ENCODE measurements at places on chromosomes 3 and 15.

- DNase-seq = no peak
Measured at GRCh38 chr3:188319569-188319968, 165.6 kb downstream of the LPP start.

- DNase-seq = no peak
Measured at GRCh38 chr3:170228093-170228766, 6.0 kb downstream of the PRKCI start.

DNA sequence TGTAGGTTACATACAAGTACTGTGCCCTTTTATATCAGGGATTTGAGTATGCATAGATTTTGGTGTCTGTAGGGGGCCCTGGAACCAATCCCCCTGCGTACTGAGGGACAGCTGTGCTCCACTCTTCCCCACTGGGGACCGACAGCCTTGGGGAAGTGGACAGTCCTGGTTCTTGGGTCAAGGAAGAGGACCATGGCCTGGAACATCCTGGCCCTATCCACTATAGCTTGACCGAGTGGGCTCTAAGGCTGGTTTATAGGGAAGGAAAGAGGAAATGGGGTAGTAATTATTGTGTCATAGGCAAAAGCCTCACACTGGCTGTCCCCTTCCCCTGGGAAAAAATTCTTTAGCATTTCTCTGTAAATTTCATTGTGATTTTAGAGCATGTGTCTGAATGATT, 49.5 kb downstream of the CRTC3 start:
- no peak for DNase-seq

DNA sequence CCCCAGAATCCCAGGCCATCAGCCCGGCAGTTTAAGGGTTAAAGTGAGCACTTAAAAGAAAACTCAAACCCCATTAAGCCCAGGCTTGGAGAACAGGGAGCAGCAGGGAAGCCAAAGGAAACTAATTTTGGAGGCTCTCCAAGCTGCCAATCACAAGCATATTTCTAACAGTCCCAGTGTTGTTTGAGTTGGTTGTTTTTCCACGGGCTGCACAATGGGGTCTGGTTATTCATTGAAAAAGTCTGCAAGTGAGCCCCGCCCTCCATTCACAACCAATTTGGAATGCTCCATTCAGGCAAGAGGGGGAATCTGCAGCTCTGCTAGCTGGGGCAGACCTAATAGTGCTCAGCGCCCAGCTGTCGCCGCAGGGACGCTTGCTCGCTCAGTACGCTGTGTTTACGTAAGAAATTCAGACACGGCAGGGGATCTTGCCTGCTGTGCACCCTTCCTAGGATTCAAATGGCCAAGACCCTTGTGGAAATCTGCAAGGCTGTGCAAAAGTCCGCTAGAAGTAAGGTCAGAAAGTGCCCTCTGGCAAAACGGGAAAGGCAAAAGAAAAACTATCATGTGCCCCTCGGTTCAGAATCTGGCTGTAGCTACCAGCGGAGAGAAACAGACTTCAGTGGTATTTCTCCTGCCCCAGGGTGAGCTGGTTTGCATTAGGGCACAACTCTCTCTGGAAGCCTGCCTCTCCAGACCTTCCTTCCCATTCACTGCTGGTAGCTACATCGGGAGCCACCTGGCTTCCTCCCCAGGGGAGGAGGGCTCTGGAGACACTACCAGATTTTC, 11.0 kb downstream of the ETV5 start:
- DNase-seq = peak; percentile 91

GRCh38 chr3:127325629-127325961, 37.7 kb upstream of the PRR20G start:
- no peak for DNase-seq

GRCh38 chr3:52250122-52250521, 4.6 kb downstream of the PPM1M start:
- no peak for DNase-seq

DNA sequence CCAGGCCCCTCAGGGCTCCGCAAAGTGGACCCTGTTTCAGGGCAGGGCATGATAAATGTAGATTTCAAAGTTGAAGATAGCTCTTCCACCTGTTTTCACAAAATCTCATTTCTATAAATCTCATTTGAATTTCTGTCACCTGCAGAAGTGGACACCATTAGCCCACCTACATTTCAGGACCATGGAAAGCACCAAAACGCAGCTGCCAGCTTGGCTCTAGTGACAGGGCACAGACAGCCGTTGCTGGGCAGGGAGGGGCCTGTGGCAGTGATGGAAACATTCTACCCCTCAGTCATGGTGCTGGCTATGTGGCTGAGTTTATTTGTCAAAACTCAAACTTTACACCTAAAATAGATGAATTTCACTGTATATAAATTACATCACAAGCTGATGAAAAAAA, 40.4 kb downstream of the PRR23E start:
- DNase-seq = no peak

GRCh38 chr3:194023501-194024280, 112.3 kb upstream of the HES1 start:
- no peak for DNase-seq

DNA sequence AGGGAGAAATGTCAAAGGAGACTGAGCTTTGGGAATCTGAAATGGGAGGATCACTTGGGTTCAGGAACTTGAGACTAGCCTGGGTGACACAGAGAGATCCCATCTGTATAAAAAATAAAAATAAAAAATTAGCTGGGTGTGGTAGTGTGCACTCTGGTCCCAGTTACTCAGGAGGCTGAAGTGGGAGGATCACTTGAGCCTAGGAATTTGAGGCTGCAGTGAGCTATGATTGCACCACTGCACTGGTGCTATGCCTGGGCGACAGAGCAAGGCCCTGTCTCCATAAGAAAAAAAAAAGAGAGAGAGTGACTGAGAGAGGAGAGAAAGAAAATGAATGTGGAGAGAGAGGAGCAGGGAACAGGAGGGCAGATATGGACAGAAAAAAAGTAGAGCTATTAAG, 72.8 kb downstream of the SENP2 start:
- no peak for DNase-seq

- no peak for DNase-seq
Measured at GRCh38 chr3:193821151-193821668, 228.2 kb downstream of the OPA1 start.

DNA sequence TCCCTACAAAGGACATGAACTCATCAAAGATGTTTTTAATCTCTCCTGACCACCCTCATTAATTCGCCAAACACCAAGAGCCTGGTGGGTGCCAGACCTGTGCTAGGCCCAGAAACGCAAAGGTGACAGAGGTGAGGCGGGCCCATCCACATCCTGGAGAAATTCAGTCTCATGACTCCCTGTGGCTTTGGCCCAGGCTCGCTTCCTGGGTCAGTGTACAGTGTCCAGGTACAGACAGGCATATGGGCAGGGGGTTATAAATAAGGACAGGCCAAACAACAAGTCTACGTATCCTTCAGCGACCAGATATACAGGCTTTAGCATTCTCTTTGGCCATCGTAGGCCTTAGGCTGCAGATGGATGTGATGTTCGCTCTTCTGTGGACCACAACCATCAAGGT, 945 bp upstream of the PLA2G4F start:
- no peak for DNase-seq

DNA sequence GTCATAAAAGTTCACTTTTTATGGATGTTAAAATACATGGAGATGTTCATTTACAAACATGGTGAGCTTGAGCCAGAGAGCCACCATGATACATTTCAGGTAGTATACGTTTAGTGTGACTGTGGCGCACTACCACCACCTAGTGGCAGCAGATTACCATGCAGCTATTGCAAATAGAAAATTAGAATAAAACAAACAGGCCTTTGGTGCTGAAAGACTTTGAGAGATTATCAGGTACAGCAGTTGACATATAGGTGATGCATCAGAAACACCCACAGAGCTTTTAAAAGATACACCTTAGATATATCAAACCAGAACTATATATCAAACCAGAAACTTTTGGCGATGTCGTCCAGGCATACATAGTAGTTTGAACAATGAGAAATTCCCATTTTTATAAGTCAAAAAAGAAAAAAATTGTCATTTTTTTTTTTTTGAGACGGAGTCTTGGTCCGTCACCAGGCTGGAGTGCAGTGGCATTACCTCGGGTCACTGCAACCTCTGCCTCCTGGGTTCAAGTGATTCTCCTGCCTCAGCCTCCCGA, 42.0 kb upstream of the ICE2 start:
- peak; percentile 45 for DNase-seq

DNA sequence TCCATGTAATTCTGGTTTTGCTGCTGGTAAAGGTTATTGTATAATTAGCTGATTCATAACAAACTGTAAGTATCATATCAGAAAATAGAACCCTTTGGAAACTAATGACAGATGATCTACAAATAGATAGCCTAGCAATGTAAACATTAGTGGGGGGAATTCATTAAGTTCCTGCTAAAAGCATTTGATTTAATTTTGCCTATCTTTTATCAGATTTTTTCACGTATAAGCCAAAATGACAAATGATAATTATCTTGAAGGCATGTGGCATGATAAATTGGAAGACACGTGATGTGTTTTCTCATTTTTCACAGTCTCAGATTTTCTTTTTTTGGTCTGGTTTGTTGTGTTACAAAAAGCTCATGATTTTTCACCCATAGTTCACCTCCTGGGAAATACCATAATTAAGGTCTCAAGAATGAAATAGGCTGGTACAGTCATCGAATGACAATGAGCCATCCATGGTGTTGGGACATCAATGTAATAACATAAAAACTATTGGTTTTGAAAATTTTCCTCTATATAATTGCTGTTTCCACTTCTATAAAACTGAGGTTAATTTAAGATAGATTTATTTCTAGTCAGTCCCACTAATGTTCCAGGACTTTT, 325.9 kb upstream of the TBL1XR1 start:
- DNase-seq = no peak

DNA sequence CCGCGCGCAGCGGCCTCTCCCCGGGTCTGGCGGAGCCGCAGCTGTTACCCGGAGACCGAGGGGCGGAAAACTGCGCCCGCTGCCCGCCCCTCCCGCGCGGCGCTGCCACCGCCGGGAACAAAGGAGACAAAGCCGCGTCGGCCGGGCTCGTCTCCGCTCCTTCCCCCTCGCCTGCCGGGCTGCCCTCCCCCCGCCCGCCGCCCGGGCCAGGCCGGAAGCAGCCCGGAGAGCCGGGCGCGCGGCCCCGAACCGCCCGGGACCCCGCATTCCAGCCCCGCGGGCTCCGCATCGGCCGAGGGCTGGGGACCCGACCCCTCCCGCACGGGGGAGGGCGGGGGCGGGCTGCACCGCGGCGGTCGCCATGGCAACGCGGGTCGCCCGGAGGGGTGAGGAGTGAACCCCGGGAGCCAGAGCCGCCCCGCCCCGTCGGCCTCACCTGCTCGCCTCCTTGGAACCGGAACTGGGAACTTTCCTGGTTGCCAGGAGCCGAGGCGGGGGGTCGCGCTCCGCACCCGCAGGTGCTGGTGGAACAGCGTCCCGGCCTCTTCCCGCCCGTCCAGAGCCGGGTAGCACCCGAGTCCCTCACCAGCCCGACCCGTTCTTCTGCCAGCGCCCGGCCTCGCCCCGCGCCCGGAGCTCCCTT, 448 bp downstream of the PLXNB1 start:
- DNase-seq = peak; percentile 59

DNA sequence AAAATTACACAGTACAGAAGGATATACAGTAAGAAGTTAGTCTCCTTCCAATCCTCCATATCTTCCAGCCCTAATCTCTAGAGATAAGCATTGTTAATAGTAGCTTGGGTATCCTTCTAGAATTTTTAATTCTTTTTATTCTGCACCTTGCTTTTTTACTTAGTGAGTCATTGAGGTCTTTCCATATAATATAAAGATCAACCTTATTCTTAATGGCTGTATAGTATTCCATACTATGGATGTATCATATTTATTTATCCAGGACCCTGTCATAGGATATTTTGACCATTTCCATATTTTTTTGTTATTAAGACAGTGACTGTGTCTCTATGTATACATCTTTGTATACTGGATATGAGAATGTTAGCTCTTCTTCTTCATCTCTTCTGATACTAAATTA, 36.3 kb upstream of the SKOR1 start:
- DNase-seq = no peak

- no peak for DNase-seq
Measured at GRCh38 chr3:133745981-133746711, at the start of gene TF. TF (plus strand) TSS chr3:133746393; CDS start chr3:133746441, 48 bp downstream.

- no peak for DNase-seq
Measured at GRCh38 chr15:39495871-39496840, 84.7 kb upstream of the THBS1 start.

GRCh38 chr15:93212578-93212977, 123.6 kb upstream of the RGMA start:
- no peak for DNase-seq

DNA sequence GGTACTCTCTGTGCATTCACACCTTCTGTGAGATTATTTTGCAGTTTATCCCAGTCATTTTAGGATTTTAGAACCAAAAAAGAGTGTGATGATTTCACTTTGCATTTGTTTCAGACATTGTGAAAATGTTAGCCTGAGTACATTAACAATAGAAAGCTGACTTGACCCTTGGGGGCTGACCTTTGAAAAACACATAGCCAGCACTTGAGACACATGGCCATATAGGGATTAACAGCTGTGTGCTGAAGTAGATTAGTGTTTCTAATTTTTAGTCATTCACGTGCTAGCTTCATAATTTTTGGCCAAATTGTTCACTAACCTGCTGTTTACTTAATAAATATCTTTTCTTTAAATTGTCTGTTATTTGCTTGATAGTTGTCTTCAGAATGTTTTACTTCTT, 3.5 kb downstream of the FEM1B start:
- DNase-seq = no peak

DNA sequence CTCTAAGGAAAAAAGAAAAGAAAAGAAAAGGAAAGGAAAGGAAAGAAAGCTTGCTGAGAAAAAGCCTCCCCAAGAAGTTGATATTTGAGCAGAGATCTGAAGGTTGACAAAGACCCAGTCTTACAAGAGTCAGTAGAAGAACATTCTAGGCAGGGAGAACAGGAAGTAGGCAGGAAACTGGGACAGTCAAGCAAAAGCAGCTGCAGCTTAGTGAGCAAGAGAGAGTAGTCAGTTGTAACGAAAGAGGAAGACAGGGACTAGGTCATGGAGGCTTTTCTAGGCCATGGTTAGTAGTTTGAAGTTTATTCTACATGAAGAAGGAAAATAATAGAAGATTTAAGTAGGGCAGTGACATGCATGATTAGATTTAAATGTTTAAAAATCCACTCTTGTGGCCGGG, 31.8 kb upstream of the KLHL6 start:
- DNase-seq = no peak

All from large intestine (tissue), 12 donors.